ENCODE measurements at places on chromosomes 3 and 15.

- DNase-seq, result no peak
These were observed 72.7 kb upstream of the TAMM41 start for GRCh38 chr3:11919390-11919789.

GRCh38 chr3:109563149-109563548 lies 225.8 kb upstream of the DPPA4 start:
- no peak for DNase-seq

- DNase-seq, result no peak
These were observed 58.5 kb downstream of the CCNL1 start for GRCh38 chr3:157101486-157101885.

DNA sequence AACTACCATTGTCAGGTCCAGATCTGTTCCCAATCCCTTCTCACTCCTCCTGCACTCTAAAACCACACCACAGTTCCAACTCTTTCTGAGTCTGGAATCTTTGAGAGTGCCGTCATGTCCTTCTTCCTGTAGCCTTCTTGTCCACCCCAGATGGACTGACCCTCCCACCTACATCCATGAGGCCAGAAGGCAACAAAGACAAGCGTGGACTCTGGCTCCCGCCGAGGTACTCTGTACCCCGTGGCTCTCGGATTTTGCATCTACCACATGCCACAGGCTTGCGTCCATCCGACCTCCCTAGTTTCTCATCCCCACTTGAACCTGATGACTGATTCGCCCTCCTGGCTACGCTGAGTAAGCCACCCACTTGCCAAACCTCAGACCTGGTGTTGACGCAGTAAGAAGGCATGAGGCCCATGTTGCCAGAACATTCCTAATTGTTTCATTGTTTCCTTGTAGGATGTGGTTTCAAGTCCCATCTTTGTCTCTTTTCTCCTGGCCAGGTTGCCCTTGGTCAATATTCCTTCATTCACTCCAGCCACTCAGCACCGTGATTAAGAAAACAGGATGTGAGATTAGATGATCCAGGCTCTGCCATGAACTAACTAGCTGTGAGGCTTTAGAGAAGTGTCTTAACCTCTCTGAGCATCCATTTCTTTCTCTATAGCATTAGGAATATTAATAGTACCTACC lies 1.1 kb upstream of the ZBTB38 start:
- peak; percentile 78 for DNase-seq

DNA sequence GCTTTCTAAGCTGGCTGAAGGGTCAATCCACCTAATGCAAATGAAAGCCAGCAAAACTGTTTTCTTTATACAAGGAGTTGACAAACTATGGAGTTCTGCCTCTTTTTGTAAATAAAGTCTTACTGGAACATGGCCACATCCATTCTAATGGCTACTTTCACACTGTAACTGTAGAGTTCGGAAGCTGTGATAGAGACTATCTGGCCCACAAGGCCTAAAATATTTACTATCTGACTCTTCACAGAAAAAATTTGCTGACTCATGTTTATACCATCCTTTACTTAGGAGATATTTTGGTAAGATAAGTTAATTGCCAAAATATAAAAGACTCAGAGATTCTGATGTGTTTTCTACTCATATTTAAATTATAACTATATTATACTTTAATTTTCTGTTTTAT lies 93.7 kb upstream of the GK5 start:
- DNase-seq, result no peak

DNA sequence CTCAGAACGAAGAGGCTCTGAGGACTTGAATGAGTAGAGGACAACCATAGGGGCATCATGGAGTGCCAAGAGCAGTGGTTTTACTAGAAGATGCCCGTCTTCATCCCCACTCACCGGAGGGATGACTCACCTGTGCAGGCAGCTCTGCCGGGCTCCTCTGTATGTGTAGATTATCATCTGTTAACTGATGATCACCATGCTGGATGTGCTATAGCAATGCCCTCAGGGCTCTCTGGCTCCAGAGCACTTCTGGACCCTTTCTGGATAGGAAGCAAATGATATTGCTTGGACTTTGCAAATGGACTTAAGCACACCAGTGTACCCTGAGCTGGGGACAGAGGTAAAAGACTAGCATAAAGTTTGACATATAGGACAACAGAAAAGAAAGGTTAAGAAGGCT lies 10.2 kb upstream of the TGFBR2 start:
- DNase-seq, result no peak

Data from AG08396 (cell line).